ENCODE measurements at places on chromosomes 11 and 22.

DNA sequence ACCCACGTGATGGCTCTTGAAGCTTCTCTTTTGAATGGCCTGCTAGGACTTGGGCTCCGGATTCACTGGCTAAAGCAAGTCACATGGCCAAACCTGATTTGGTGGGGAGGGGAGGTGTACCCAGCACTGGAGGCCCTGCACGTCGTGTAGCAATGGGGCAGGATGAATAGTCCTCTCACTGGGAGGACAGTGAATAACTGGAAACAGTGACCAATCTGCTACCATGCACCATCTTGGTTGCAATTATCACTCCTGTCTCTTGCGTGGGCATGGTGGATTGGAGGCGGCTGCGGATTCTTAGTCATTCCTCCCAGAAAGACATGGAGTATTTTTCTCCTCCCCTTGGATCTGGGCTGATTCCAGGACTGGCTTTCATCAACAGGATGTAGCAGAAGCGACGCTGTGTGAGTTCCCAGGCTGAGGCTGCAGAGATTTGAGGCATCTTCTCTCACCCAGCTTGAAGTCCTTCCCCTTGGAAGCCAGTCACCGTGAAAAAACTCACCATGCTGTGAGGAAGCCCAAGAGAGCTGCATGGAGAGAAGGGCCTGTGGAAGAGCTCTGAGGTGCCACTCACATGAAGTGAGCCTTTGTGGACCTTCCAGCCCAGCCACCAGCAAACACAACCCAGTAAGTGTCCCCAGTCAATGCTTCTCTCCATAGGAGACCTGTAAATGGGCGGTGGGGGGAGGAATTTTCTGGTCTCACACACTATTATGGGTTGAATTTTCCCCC lies 70.4 kb downstream of the IGLL1 start:
- DNase-seq, result no peak

DNA sequence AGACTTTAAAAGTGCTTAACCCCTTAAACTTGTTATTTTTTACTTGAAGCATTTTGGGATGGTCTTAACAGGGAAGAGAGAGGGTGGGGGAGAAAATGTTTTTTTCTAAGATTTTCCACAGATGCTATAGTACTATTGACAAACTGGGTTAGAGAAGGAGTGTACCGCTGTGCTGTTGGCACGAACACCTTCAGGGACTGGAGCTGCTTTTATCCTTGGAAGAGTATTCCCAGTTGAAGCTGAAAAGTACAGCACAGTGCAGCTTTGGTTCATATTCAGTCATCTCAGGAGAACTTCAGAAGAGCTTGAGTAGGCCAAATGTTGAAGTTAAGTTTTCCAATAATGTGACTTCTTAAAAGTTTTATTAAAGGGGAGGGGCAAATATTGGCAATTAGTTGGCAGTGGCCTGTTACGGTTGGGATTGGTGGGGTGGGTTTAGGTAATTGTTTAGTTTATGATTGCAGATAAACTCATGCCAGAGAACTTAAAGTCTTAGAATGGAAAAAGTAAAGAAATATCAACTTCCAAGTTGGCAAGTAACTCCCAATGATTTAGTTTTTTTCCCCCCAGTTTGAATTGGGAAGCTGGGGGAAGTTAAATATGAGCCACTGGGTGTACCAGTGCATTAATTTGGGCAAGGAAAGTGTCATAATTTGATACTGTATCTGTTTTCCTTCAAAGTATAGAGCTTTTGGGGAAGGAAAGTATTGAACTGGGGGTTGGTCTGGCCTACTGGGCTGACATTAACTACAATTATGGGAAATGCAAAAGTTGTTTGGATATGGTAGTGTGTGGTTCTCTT lies 2.8 kb downstream of the MALAT1 start:
- DNase-seq, result peak; percentile 3

DNA sequence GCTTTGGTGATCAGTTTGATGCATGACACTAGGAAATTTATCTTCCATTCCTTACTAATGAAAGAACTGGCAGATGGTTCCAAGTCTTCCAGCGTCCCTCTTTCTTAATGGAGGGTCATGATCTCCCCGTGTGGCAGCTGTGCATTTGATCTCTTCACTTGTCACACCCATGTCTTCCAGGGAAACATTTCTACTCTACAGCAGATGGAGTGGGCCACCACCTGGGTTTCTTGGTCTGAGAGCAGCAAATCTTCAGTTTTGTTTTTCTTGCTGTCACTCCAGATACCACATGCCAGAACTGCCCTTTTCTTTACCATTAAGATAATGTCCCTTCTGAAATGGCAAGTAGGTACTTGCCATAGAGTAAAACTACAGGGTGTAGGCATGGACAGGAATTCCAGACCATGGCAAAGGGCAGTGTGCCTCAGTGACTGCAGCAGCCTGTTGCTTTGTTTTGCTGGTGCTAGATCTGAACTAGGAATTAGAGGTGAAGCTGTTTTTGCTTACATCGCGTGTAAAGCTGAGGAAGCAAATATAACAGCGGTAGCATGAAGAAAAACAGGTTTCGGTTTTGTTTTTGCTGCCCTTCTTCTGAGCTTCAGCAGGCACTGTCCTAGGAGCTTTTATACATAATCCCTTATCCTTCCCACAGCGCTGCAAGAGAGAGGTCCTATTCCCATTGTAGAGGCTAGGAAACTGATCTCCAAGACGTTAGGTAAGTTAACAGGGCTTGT lies 20.7 kb upstream of the C11orf96 start:
- DNase-seq, result no peak

GRCh38 chr22:49093192-49093880 lies 734.3 kb downstream of the BRD1 start:
- DNase-seq, result no peak

- DNase-seq, result no peak
Observed at GRCh38 chr11:75553889-75554257, 8.2 kb upstream of the SERPINH1 start.

DNA sequence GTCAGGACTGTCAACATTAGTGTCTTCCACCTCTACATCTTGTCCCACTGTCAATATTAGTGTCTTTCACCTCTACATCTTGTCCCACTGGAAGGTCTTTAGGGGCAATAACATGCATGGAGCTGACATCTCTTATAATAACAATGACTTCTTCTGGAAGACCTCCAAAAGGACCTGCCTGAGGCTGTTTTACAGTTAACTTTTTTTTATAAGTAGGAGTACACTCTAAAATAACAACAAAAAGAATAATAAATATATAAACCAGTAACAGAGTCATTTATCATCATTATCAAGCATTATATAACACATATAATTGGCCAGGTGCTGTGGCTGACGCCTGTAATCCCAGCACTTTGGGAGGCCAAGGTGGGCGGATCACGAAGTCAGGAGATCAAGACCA lies 57.5 kb downstream of the PAK1 start:
- DNase-seq, result no peak

DNA sequence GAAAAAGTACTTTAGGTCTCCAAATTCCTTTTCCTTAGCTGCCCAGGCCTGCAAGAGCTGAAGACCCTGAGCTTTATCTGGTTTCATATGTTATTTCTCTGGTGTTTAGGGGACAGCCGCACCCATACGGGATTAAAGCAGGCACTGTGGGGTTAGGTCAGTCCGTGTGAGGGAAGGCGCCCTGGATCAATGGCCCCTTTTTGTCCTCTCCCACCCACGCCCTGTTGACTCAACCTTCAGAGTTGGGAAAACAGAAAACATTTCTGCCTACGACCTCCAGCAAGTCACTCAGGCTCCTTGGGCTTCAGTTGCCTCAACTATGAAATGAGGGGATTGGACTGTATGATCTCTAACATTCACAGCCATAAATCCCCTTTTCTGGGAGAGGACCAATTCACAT lies 55.2 kb upstream of the BARX2 start:
- DNase-seq, result no peak

DNA sequence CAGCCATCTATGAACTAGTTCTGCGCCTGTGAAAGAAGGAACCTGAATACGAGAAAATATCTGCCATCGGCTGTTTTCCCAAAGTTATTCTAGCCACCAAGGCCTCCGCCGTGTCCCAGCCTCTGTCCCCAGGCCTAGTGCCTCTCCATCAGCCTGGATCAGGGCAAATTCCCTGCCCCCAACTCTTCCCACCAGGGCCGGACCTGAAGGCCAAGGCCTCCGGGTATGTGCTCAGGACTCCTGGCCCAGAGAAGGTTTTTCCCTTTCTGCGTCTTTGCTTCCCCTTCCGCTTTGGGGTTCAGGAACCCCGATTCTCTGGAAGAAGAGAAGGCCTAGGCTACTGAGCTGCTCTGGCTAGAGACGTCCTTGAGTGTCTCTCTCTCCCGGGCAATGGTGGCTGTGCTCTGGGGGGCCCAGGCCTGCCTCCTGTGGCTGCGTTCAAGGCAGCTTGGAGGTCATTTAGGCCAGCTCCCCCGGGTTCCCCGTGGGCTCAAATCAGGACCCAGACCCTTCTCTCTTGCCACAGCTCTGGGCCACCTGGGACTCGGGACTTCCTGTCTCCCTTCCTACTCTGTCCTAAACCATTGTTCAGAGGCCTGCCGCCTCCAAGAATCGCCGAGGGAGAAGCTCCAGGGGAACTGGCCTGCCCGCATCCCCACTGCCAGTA lies 1.6 kb downstream of the ALX4 start:
- DNase-seq, result no peak

- no peak for DNase-seq
Observed at GRCh38 chr11:81825346-81825745, 908.3 kb downstream of the FAM181B start.

DNA sequence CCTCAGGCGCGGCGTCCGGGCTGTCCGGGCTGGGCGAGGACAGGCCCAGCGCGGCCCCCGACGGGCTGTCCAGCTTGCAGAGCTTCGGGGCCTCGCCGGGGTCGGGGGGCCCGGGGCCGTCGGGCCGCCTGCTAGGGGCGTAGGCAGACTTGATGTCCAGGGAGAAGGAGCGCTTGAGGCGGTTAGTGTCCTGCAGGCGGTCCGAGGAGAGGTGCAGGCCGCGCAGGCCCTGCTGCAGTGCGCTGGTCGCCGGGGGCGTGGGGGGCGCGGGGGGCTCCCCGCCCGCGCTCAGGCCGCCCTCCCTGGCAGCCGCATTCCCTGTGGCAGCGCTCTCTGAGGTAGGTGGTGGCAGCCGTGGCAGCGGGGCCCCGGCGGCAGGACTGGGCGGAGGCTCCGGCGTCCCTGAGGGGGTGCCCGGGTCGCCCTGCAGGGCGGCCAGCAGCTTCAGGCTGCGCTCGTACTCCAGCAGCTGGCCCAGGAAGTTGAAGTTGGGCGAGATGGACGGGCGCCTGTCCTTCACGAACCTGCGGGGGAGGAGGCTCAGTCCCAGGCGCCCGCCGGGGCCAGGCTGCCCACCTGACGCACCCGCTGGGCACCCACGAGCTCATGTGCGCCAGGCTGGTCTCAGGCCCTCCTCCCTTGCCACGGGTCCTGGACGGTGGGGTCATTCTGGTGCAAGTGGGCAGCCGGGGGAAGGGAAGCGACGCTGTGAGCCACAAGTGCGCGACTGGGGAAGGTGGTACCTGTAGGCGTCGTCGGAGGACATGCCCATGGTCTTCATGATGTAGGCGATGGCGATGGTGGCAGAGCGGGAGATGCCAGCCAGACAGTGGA lies 14.8 kb downstream of the DUSP8 start:
- no peak for DNase-seq

GRCh38 chr22:43993072-43993760 lies 30.9 kb upstream of the PARVB start:
- DNase-seq, result peak; percentile 68

DNA sequence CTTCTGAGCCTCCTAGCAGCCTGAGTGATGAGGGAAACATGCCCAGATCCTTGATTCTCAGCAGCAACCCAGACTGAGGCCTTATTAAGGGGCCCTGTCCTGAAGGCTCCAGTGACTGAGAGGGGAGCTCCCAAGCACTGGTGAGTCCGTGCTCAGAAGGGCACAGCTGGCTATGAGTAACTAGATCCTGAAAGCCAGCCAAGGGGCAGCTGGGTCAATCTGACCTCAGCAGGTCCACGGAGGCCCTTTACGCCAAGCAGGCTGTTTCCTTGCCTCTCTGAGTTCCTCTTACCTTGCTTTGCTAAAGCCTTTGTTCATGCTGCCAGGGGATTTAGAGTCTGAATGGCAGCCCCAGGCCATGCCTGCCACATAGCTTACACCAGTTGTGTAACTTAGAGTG lies 19.3 kb upstream of the MIEF1 start:
- DNase-seq, result no peak

DNA sequence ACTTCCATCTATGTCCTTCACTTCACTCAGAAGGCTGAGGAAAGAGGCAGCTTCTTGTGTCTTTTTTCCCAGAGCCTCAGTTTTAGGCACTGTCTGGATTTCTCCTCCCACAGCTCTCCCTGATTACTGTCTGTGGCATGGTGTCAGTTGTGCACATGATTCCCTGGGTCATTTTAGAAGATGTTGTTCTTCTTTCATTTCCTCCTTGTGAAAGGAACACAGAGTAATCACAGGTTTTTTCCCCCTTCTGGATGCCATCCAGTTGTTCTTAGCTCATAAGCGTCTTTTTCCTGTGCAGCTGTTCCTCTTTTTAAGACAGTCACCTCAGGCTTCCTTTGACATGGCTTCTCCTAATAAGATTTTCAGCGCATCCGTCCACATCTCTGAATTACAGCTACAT lies 212.2 kb downstream of the FAM181B start:
- DNase-seq, result no peak

DNA sequence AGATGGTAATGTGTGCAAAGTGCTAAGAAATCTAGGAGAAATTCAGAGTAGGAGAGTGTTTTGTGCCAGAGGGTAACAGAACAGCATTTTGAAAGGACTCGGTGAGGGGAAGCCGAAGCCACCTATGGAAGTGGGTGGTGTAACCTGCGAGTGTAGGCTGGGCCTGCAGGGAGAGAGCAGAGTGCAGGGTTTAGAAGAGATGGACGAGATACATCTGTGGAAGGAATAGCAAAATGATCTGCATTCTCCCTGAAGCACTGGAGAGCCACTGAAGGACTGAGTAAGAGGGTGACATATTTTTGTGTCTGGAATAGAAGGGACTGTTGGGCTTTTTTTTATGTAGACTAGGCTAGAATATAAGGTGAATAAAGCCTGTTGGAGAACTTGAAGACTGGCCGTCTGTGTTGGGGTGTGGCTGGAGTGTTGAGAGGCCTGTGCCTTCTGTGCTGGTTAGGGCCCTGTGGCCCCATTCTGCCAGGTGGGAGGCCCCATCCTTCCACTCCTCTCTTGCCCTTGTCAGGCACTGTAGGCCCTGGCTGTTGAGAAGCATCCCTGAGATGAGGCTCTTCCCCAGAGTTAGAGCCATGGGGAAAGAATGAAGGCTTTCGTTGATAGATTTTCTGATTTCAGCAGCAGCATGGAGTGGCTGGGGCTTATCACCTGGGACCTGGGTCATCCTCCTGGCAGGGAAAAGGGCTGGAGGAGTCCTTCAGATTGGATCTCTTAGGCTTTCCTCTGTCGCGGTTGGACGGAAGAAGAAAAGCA lies 102.2 kb downstream of the ZBTB16 start:
- DNase-seq, result no peak

DNA sequence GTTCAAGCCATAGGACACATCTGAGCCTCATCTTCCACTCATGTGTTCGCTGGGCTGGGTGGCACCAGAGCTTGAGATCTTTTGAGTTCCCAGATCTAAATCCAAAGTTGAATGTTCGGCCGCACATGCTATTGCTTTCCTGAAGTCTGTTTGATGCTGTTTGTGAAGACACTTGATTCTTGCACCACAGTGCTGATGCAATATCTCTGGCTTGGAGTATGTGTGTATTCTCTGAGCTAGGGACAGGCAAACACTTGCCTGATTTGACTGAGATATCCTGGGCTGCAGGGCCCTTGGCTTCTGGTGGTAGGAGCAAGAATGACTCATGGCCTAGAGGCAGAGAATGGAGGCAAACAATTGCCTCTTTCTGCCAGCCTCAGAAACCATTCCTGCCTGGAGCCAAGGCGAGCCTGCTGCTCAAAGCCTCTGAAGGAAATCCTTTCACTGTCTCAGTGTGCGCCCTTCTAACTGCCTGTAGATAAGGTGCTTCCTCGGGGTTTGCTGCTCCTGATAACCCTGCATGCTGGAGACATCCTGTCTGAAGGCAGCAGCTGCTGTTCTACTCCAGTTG lies 73.0 kb downstream of the CYB5R2 start:
- DNase-seq, result no peak

- DNase-seq, result no peak
Observed at GRCh38 chr11:34204396-34205279, 99.2 kb downstream of the NAT10 start.

Measured in CD4-positive, alpha-beta T cell treated with Interleukin-2 at 100 ng/mL for 4 hours (primary cell).